Inflammatory macrophage (primary cell): ENCODE measurements at places on chromosomes 4 and X.

DNA sequence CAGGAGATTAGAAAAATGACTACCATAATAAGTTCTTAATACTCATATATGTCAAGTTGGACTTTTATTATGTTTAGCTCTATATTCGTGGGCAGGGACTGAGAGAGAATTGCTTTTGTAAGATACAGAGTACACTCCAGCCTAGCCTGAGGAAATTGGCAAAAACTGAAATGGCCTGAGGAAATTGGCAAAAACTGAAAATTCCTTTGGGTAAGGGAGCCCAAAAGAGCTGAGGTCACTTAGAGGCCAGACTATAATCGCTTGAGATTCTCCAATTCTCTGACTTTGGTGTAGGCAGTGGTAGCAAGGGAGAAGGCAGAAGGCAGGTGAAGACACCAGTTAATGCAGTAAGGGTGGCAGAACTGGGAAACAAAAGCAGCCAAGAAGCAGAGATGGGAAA, 124.5 kb upstream of the HCCS start:
- no peak for DNase-seq

- DNase-seq = no peak
Measured at GRCh38 chr4:68617003-68617698, 41.0 kb upstream of the UGT2B17 start.

DNA sequence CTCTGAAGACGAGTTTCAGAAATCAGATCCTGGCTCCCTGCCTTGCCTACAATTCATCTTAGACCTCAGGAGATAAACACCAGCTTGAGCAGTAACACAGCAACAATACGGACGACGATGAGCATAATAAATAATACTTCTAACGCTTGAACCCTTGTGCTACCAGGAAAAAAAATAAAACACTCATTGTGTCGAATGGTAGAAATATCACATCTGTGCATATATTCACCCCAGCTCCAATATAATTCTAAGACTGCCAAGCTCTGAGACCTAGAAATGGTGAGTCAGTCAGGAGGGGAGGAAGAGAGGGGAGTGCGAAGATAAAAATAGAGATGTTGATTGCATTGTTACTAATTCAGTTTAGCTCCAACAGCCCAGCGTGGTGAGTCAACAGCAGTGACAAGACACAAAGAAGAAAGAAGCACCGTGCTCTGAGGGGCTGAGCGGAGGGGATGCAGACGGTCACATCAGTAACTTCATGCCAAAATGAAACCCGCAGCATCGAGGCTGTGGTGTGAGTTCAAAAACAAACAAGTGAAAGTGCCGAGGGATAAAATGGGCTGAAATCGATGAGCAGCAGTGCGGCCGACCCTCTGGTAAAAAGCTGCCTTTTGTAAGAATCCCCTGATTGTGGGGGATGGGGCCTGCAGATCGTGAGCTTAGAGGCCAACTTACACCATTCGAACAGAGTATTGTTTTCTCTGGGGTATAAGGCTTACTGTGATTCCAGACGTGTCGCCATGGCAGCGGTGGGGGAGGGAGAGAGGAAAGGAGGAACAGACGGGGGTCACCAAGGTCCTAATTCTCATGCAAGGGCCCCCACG, 150.4 kb downstream of the MGST2 start:
- peak; percentile 63 for DNase-seq

GRCh38 chr4:41360214-41360920, 103.6 kb downstream of the UCHL1 start:
- no peak for DNase-seq

- peak; percentile 54 for DNase-seq
Measured at GRCh38 chrX:49915361-49916222, 6.8 kb upstream of the CLCN5 start.

DNA sequence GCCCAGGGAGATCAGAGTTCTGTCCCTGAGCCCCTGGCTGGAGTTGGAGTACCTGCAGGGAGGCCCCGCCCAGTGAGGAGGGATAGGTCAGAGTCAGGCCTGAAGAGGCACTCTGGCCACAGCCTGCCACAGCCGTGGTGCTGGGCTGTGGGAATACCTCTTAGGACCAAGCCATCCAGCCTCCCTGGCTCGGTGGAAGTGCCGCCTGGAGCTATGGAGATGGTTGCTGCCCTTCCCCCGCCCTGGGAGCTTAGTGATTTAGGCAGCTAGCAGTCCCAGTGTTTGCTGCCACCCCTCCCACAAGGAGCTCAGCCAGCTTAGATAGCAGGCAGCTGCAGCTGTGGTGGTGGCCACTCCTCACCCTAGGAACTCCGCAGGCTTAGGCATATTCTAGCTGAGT, 446.3 kb upstream of the GNPDA2 start:
- DNase-seq = no peak

- peak; percentile 30 for DNase-seq
Measured at GRCh38 chr4:184727430-184727829, 6.5 kb downstream of the CENPU start.

DNA sequence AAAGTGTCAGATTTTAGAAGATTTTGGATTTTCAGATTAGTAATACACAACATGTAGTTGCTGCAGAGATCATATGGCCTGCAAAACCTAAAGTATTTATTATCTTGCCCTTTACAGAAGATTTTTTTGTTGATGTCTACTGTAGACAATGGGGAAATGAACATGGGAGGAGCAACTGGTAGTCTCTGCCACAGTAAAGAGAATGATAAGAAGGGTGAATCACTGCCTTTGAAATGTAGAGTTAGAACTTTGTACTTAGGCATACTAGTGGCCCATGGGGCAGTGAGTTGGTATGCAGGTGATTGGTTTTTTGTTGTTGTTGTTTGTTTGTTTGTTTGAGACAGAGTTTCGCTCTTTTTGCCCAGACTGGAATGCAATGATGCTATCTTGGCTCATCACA, 50.1 kb downstream of the GAB1 start:
- DNase-seq = no peak

GRCh38 chrX:130625386-130625785, 223.6 kb downstream of the RBMX2 start:
- no peak for DNase-seq

- peak; percentile 78 for DNase-seq
Measured at GRCh38 chr4:183348706-183349659, 26.8 kb upstream of the CLDN24 start.

GRCh38 chrX:18855919-18856644, 127.8 kb downstream of the PHKA2 start:
- DNase-seq = peak; percentile 5

- no peak for DNase-seq
Measured at GRCh38 chr4:187477224-187477623, 518.3 kb upstream of the ZFP42 start.

DNA sequence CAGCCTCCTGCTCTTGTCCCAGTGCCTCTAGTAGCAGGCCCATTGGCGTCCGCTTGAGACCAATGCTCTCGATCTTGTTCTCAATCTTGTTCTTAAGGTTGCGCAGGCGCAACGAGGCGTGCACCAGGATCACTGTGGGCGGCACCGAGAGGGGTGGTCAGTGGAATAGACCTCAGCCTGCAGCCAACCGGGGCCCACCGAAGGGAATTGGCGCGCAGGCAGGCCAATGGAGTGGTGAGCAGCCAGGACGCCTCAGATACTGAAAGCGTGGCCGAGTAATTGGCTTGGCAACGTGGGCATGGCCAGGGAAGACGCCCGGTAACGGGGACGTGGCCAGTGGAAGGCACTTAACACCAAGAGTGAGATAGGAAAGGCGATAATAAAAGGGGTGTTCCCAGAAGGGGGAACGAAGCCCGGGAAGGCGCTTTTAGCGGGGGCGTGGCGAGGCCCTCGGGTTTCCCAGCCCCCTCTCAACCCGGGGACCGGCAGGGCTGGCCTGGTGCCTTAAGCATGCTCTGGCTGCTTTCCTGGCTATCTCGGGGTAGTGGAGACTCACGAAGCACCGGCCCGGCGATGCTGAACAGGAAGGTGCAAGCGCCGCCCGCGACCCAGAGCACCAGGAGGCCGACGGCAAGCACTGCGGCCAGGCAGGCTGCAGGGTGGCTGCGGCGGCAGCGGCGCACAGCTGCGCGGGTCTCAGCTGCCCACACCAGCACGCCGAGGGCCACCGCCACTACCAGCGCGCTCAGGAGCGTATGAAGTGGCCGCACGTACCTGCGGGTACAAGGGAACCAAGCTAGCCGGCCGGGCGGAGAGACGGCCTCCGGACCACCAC, 1.7 kb downstream of the PRAF2 start:
- DNase-seq = no peak
